NAMALWA (cell line): ENCODE measurements at places on chromosomes 7 and 10.

DNA sequence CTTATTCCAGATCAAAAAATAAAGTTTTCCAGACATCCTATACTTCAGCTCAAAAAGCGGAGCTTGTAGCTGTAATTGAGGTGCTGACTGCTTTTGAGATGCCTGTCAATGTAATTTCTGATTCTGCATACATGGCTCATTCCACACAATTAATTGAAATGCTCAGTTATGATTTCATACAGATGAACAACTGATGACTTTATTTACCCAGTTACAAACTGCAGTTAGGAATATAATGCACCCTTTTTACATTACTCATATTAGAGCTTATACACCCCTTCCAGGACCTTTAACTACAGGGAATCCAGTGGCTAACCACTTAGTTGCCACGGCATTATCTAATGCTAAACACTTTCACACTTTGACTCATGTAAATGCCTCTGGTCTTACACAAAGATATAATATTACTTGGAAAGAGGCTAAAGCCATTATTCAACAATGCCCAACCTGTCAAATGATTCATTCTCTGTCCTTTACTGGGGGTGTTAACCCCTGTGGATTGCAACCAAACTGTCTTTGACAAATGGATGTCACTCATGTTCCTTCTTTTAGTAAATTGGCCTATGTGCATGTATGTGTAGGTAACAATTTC, 147.3 kb downstream of the ZNF33B start:
- DNase-seq = no peak

DNA sequence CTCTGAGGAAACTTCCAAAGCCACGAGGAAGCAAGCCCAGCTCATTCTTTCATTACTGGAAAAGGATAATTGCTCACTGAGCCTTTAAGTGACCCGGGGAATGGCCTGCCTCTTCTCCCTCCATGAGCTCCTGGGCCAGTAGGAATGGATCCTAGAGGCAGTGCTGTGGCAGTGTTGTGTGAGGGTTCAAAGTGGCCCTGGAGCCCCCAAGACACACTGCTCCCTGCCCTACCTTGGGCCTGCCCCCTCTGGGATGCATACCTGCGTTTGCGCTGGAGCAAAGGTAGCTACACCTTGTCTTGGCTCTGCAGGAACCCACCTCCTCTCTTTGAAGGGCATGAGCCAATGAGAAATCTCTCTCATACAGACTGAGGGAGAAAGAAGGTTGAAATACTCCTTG, 115.8 kb upstream of the ANLN start:
- no peak for DNase-seq

DNA sequence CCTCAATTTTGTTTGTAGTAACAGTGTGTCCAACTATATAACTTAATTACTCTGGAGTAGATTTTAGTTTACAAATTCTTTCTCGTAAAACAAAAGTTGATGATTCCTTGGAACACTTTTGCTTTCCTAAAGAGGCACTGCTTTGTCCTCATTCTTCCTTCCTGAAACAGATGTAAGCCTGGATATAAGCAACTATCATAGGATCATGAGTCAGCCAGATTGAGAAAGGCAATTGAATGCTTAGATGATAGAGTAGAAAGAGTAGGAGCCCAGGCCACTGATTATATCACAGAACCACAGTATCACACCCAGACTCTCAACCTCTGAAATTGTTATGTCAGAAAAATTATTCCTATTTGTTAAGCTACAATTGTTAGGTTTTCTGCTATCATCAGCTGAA, 69.9 kb downstream of the TMEM106B start:
- no peak for DNase-seq

GRCh38 chr7:151174246-151175046, 7.0 kb upstream of the GBX1 start:
- no peak for DNase-seq

DNA sequence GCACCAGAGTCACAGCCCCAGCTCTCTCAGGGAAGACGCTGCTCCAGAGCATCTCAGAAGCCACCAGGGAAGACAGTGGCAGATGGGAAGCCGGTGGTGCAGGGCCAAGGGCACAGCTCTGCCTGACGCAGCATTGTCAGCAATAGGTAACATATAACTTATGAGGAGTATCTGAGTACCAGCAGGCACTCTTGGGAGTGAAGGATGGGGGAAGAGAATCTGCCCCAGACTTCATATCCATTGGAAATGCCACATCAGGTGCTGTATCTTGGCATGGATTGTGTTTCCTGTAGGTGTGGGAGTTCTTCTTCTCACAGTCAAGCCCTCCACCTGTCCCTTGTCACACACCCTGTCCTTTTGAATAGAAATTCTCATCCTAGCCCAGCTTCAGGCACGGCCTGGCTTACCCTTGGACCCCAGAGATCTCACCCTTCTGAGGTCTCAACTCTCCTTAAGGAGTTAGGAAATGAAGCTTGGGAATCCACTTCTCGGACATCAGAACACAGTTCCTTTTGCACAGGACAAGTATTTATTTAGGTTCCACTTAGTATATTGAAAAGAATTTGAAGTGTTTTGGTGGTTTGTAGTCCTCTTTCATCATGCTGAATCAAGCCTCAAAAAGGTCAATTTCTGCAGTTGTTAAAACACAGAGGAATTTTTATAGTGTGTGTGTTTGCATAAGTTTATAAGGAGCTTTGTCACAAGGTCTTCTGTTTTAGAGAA, 9.9 kb downstream of the EPDR1 start:
- DNase-seq = no peak

DNA sequence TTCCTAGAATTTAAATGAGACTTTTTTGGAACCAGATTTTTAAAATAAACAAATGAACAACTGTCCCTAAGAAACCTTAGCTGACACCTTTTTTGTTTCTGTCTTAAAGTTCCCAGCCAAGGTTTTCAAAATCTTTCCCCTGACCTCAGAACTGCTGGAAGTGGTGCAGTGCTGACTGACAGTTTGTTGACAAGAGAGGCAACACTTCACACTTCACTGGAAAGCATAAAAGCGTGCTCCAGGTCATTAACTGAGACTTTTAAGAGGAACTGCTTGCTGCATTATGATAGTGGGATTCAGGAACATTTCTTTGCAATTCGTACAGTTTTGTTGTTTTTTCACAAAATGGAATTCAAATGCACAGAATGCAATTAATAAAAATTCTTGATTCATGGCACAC, 36.2 kb downstream of the SYPL1 start:
- DNase-seq = peak; percentile 73

GRCh38 chr10:93701866-93702209, 554 bp downstream of the FRA10AC1 start:
- no peak for DNase-seq

- no peak for DNase-seq
These were observed 137.7 kb downstream of the DKK1 start for GRCh38 chr10:52451817-52452216.

GRCh38 chr7:111540199-111540815, 22.0 kb downstream of the IMMP2L start:
- no peak for DNase-seq

- DNase-seq = no peak
These were observed 44.9 kb upstream of the ZNF32 start for GRCh38 chr10:43693602-43694001.

- DNase-seq = no peak
These were observed 156.8 kb downstream of the FRMD4A start for GRCh38 chr10:14173706-14174594.

DNA sequence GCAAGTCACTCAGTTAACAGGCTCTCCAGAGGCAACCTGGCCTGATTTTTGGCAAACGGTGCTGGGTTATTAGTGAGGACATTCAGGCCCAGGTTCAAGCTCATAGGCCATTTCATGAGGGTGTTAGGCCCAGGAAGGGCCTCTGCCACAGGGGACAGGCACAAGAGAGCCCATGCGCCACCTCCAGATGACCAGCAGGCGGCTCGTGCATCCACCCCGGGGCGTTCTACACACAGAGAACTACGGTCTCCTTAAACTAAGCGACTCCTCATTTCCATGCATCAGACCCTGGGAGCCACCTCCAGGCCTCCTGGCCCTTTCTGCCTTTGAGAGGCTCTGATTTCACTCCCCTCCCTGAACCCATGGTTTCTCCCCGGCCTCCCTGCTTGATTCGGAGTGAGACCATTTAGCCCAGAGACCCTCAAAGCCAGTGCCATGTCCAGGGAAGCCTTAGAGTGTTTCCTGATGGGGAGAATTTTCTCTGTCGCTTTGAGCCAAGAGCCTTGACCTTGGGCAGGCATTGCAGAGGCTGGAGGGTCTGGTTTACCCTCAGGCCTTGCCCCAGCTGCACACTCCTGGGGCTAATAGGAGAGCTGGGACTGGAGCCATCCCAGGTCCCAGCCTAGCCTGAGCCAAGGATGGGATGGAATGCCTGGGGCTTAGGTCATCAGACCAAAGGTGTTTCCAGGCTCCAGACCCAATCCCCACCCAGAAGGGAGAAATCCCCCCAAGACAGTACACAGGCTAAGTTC, 188.0 kb downstream of the GRID1 start:
- DNase-seq = peak; percentile 13

DNA sequence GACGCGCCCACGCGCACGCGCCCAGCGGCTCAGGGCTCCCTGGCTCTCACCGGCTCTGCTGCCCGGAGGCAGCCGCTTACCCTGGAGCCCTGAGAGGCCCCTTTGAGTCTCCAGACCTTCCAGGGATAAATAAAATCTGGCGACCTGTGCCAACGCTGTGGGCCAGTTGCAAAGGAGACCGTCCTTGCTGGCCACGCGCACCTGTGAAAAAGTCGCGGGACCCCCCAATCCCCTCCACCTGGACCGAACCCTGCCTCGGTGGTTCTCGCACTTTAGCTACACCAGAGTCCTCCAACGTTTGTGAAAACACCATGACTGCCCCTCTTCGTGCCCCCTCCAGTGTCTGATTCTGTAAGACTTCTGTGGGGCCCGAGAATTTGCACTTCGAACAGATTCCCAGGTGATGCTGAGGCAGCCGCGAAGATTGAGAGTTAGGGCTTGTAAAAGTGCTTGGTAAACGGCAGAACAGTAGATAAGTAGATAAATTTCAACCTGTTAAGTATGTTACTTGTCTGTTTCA, 102.4 kb upstream of the SVIL start:
- no peak for DNase-seq

DNA sequence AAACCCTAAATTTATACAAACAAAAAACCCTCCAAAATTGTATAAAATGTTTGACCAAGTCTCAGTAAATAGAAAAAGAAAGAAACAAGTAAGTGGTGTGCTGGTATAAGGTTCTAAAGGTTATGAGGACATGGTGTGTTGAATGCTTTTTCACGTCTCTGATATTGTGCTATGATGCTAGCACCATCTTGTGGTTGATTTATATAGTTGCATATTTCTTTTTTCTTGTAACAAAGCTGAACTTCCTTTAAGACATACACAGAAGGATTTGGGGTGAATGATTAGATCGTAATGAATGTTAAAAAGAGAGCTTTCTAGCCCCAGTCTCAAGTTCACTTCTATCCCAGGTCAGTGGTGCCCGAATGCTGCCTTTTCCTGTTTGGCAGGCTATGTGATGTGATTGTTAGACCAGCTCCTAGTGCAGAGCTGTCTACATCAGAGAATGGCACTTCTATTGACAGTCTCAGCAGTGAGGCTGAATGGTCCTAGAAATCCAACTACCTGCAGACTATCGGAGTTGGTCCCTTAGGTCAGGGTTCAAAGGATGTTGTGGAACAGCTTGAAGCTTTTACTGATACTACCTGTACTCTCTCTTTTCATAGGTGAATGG, 25.0 kb downstream of the VTI1A start:
- peak; percentile 67 for DNase-seq

DNA sequence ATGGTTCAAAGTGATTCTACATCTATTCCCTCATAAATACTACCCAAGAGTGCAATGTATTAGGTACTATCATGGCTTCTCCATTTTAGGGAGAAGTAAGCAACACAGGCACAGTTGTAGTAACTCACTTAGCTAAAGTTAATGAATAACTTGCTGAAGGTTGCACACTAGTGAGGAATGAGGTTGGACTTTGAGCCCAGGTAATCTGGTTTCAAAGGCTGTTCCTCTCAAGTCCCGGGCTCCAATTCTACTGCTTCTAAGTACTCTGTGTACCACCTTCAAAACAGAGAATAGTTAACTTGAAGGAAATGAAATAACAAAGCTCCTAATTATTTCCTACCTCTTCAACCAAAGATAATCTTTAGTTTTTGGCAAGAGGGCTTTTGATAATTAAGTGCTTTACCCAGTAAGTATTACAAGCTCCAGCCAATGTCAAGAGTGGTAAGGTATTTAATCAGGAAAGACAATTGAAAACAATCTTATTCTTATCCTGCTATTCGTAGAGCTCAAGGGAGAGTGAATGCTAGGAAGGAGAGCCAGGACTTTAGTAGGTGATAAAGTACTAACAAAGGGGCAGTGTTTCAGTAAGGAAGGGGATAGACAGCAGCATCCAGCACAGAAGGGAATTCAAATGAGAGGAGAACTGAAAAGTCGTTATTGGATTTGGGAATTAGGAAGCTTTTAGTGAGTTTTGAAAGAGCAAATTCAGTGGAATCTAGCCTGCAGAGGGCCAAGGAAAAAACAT, 158.2 kb upstream of the PTPRZ1 start:
- DNase-seq = no peak

DNA sequence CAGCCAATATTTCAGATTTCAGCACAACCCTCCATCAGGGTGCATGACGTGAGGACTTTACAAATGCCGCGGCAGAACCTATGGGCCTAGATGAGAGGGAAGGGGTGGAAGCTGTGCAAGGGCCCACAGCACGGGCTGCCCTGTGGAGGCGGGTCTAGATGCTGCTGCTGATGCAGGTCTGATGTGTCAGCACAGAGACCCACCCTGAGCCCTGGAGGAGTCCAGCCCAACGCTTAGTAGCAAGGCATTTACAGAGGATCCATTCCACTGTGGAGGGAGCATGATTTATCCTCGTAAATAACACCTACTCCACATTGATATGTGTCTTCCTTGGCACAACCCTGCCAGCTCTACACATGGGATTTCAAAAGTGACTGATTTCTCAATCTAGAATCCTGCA, 48.5 kb downstream of the MYL10 start:
- DNase-seq = no peak

DNA sequence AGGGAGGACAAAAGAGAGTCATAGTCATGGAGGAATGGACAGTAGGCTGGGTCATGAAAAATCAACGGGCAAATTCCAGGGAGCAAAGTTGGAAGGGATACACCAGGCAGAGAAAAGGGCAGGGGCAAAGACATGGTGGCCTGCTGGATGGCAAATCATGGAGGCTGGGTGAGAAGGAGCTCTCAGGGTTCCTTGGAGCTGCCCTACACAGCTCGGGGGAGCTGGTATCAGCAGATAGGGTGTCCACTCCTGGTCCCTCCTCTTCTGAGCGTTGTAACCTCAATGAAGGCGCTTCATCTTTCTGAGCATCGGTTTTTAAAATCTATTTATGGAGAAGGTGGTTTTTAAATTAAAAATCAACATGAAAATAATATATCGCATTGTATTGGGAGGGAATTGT, 27.9 kb upstream of the EIF5AL1 start:
- no peak for DNase-seq
